Thyroid gland (tissue), 4 donors: ENCODE measurements at places on chromosomes 4 and X. TPM values are rescaled to one million over a fixed set of nuclear protein-coding genes. Genes with fewer than 3 reads are reported as not detected.

The VEGFD gene
- 1.7 TPM for total RNA-seq

- no peak overlapping the region for H3K27ac ChIP-seq
- DNase-seq, result no peak
- H3K4me1 ChIP-seq, result no peaks in the 10 kb centered on the region
- H3K4me3 ChIP-seq, result no peak overlapping the region
- no peaks in the 10 kb centered on the region for H3K36me3 ChIP-seq
These were observed 221.7 kb upstream of the DIPK2B start for GRCh38 chrX:45422216-45422925.

GRCh38 chrX:119635799-119636198, 29.6 kb upstream of the NKRF start:
- no peak for DNase-seq
- H3K27me3 ChIP-seq, result no peaks in the 10 kb centered on the region
- H3K27ac ChIP-seq, result no peak overlapping the region
- H3K4me1 ChIP-seq, result no peaks in the 10 kb centered on the region
- no peak overlapping the region for H3K4me3 ChIP-seq
- H3K36me3 ChIP-seq, result no peaks in the 10 kb centered on the region

DNA sequence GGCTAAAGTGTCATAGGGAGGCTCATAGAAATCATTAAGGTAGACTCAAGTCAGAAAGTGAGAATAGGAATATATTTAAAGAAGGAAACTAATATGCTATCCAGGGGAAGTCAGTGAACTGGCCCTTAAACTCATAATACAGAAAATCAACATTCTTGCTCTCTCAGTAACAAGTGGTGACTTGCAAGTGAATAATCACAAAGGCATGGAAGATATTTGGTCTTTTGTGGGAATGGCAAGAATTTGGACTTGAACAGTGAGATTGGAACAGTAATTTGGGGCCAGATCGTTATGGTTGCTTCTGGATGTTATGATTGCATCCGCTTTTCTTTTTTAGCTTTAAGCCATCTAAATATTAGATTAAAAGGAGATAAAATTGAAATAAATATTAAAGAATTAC, 103.8 kb downstream of the TBC1D19 start:
- no peak overlapping the region for H3K27ac ChIP-seq
- no peaks in the 10 kb centered on the region for H3K36me3 ChIP-seq
- H3K4me1 ChIP-seq, result no peaks in the 10 kb centered on the region
- no peaks in the 10 kb centered on the region for H3K27me3 ChIP-seq
- DNase-seq, result no peak
- H3K4me3 ChIP-seq, result no peak overlapping the region

- no peaks in the 10 kb centered on the region for H3K27me3 ChIP-seq
- H3K36me3 ChIP-seq, result no peaks in the 10 kb centered on the region
- no peak overlapping the region for H3K27ac ChIP-seq
These were observed 41.6 kb upstream of the ACSL4 start for GRCh38 chrX:109774706-109775105.

DNA sequence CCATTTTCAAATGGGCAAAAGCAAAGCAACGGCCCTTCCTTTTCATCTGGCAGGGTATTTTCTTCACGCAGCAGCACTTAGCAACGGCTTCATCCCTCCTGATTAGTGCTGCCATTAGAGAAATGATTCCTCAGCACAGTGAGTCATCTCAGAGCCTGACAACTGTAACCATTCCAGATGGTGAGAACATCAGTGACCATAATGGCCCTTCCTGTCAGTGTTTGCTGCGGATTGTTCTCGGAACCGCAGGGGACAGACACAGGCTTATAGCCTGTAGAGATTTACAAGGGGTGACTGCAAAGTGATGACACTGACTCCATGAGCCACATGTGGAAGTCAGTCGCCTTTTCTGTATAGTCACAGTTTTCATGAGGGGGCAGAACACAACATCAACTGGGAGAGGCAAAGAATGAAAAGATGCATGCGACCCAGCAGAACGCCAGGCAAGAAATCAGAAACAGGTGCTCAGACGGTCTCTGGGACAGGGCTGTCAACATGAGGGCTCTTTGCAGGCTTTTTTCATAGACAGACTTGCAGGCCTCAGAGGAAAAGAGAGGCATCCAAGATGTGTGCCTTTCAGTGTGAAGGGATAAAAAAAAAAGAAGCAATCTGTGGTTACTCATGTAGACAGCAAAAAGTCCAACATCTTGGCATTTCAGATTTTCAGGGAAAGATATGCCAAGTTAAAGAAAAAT, 69.9 kb upstream of the FBXW7 start:
- no peaks in the 10 kb centered on the region for H3K36me3 ChIP-seq
- H3K4me3 ChIP-seq, result no peak overlapping the region
- H3K27me3 ChIP-seq, result no peaks in the 10 kb centered on the region
- no peaks in the 10 kb centered on the region for H3K4me1 ChIP-seq

GRCh38 chr4:44522761-44523445, 74.3 kb upstream of the KCTD8 start:
- no peaks in the 10 kb centered on the region for H3K36me3 ChIP-seq
- H3K27me3 ChIP-seq, result no peaks in the 10 kb centered on the region
- H3K4me1 ChIP-seq, result no peaks in the 10 kb centered on the region
- H3K27ac ChIP-seq, result no peak overlapping the region
- DNase-seq, result no peak

DNA sequence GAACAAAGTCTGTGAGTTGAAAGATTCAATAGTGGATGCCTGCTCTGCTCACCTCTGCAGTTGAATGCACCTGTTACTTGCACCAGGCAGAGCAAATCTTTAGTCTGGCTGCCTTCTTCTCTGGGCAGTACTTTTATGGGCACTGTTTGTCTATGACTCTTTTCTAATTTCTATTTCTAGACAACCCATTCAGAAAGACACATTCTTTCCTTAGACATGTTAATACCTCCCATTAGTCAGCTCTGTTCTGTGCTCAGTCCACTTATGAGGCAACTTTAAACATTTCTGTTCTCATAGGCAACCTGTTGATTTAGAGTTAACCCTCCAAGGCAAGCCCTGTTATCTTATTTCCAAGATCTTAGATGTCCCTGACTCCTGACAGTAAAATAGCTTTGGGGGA, 108.9 kb downstream of the SYNPO2 start:
- no peak for DNase-seq
- no peaks in the 10 kb centered on the region for H3K36me3 ChIP-seq
- H3K4me3 ChIP-seq, result no peak overlapping the region
- peaks cover 8% of the 10 kb centered on the region for H3K4me1 ChIP-seq
- no peak overlapping the region for H3K27ac ChIP-seq

GRCh38 chrX:9253211-9253610, 211.6 kb upstream of the TBL1X start:
- no peaks in the 10 kb centered on the region for H3K4me1 ChIP-seq
- H3K27me3 ChIP-seq, result no peaks in the 10 kb centered on the region
- no peak for DNase-seq
- H3K36me3 ChIP-seq, result no peaks in the 10 kb centered on the region

DNA sequence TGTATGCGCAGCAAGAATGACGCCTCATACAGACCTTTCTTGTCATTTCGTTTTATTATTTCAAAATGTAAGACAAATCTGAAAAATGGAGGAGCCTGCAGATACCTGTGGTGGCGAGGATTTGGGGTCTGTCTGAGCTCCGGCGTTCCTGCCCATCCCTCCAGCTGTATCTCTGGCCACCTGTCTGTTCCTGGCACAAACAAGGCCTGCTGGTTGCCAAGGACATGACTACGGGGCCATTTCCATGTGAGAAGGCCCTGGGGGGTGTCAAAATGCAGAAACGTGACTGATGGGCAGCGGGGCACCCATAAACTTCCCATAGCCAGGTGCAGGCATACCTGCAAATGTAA, 591 bp upstream of the TSPAN7 start:
- H3K27ac ChIP-seq, result peak overlapping the region; percentile 56
- H3K27me3 ChIP-seq, result no peaks in the 10 kb centered on the region
- peak overlapping the region; percentile 13 for H3K4me3 ChIP-seq

DNA sequence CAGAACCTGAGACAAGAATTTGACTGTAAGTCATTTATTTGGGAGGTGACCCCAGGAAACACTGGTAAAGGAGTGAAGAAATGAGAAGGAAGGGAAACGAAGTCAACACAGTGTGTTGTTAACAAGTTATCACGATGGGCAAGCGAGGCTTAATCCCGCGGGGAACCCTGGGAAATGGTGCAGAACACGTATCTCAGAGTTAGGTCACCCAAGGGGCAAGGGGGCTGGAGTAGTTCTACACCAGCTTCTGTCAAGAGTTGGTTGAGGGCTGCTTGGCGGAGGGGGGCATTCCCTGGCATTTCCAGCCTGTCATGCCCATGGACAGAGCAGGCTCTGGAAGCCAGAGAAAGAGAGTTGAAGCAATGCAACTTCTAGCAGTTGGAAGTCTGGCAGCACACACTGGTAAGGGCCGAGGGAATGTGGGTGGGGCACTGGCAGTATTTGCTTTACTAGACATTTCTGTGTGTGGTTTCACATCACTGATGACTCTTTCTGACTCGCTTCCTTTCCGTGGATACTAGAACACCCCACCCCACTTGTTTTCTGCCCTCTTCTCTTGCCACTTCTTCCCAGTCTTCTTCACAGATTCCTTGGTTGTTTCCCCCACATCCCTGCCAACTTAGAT, 52.2 kb upstream of the ADGRG2 start:
- H3K27ac ChIP-seq, result no peak overlapping the region
- no peaks in the 10 kb centered on the region for H3K36me3 ChIP-seq
- no peaks in the 10 kb centered on the region for H3K27me3 ChIP-seq
- H3K4me3 ChIP-seq, result no peak overlapping the region
- peak; percentile 42 for DNase-seq

The USP27X gene
- total RNA-seq, result 3.2 TPM

The ADAM29 gene
- not detected for total RNA-seq

DNA sequence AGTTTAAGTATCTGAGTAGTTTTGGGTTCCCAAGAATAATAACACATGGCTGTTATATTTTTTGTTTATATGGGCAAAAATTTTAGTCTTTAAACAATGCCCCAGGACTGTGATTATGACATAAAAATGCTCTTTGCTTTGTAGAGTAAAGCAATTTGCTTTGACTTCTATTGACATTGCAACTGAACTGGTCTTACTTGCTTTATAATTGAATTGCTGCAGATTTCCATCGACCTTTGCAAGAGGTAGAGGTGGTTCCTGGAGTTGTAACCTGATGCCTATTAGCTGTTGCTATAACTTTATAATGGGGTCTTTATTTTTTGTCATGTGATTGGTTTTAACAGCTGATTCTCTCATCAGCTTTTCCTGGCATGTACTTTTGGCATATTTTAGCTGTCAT, 302.9 kb downstream of the ARHGAP10 start:
- no peak overlapping the region for H3K27ac ChIP-seq
- no peaks in the 10 kb centered on the region for H3K36me3 ChIP-seq
- no peak for DNase-seq
- no peaks in the 10 kb centered on the region for H3K27me3 ChIP-seq

The KCNIP4 gene
- 3.0 TPM for total RNA-seq

DNA sequence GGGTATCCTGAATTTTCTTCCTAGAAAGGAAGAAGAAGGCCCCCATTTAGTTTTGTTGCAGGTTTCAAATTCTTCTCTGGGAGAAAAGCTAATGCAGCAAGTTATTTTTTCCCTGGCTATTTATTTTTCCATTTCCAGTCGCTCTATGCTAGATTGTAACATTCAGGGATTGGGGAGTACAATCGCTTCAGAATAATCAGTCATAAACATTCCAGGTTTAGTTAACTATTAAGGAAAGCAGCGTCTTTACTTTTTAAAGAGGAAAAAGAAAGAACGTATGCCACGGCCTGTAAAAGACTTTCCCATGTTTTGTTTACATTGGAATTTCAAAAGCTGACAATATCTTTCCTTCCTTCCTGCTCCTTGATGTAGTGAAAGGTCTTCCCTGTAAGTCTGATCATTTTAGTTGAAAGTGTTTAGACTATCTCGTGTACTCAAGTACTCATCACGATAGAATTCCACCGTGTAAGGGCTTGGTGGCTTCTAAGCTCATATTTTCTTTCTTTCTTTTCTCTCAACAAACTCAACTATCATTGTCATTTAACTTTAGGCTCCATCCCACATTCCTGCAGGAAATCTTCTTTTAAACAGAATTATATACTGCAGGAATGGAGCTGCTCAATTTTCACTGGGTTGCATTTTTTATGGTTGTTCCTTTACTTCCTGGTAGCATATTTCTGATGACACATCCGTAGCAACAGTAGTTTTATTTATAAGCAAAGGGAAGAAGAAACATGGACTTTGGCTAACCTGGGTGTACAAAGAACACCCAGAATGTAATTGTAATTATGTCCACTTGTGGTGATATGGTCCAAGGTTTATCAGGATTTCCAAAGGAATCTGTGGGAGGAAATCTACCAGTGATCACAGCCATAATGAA, 213.1 kb upstream of the FAT1 start:
- no peak for DNase-seq
- no peak overlapping the region for H3K4me3 ChIP-seq
- no peak overlapping the region for H3K27ac ChIP-seq

The ANKRD50 gene
- total RNA-seq, result 23.9 TPM

The CXXC4 gene
- total RNA-seq, result 8.4 TPM

GRCh38 chr4:139603576-139604410, 47.8 kb upstream of the SETD7 start:
- H3K4me3 ChIP-seq, result no peak overlapping the region
- H3K27ac ChIP-seq, result no peak overlapping the region
- no peaks in the 10 kb centered on the region for H3K27me3 ChIP-seq
- peak; percentile 39 for DNase-seq
- no peaks in the 10 kb centered on the region for H3K36me3 ChIP-seq

- no peak for DNase-seq
- H3K27ac ChIP-seq, result no peak overlapping the region
- no peaks in the 10 kb centered on the region for H3K36me3 ChIP-seq
- no peaks in the 10 kb centered on the region for H3K4me1 ChIP-seq
- H3K27me3 ChIP-seq, result no peaks in the 10 kb centered on the region
These were observed 132.8 kb downstream of the MGST2 start for GRCh38 chr4:139798456-139798855.

GRCh38 chrX:38249965-38250364, 29.3 kb upstream of the SRPX start:
- no peaks in the 10 kb centered on the region for H3K27me3 ChIP-seq
- no peak overlapping the region for H3K27ac ChIP-seq
- DNase-seq, result no peak
- H3K4me3 ChIP-seq, result no peak overlapping the region
- no peaks in the 10 kb centered on the region for H3K4me1 ChIP-seq
- no peaks in the 10 kb centered on the region for H3K36me3 ChIP-seq

- no peak for DNase-seq
- H3K27me3 ChIP-seq, result no peaks in the 10 kb centered on the region
- peaks cover 4% of the 10 kb centered on the region for H3K4me1 ChIP-seq
- no peaks in the 10 kb centered on the region for H3K36me3 ChIP-seq
- no peak overlapping the region for H3K27ac ChIP-seq
- H3K4me3 ChIP-seq, result no peak overlapping the region
These were observed 26.8 kb upstream of the STPG2 start for GRCh38 chr4:98170035-98170434.

The PSAPL1 gene
- total RNA-seq, result not detected

The CENPI gene
- 0.78 TPM for total RNA-seq

GRCh38 chr4:36207831-36208520, 36.3 kb downstream of the ARAP2 start:
- DNase-seq, result no peak
- no peak overlapping the region for H3K4me3 ChIP-seq
- no peaks in the 10 kb centered on the region for H3K36me3 ChIP-seq
- H3K27me3 ChIP-seq, result no peaks in the 10 kb centered on the region
- no peak overlapping the region for H3K27ac ChIP-seq

DNA sequence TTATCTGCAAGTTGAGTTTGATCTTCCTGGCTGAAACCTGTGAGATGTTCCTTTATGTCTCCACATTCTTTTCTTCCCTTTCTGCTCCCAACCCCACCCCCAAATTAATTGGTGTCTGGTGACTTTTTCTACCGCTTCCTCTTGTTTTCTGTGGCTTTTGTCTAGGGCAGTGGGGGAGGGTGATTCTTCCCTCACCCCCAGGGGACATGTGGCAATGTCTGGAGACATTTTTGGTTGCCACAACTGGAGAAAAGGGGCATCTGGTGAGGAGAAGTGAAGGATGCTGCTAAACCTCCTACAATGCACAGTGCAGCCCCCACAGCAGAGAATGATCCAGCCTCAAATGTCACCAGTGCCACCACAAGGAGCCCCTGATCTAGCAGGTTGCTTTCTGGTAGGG, 152.9 kb downstream of the NHS start:
- H3K4me3 ChIP-seq, result no peak overlapping the region
- H3K4me1 ChIP-seq, result peaks cover 40% of the 10 kb centered on the region
- DNase-seq, result no peak
